ENCODE measurements at places on chromosomes 3 and 15.

GRCh38 chr15:100765467-100766241, 114.0 kb upstream of the ALDH1A3 start:
- DNase-seq: no peak

- DNase-seq: no peak
Observed at GRCh38 chr15:58453931-58454793, 22.4 kb downstream of the LIPC start.

DNA sequence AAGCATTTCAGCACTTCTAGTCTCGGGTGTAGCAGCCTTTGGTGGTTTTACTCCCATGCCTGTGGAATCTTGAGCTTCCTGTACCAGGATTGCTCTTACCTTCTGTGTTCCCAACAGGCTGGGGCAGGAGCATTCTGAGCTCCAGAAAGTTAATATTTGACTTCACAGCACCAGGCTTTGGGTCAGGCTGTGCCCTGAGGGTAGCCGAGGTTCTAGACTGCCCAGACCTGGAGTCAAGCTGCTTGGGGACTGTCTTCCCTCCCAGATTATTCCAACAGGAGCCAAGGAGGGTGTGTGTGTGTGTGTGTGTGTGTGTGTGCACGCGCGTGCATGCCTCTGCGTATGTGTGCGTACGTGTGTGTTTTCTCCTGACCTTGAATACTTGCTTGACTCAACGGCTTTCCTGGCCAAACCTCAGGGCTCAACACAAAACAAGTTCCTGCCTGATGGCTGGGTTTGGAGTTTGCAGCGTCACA, 94.8 kb downstream of the FLNB start:
- DNase-seq: no peak

DNA sequence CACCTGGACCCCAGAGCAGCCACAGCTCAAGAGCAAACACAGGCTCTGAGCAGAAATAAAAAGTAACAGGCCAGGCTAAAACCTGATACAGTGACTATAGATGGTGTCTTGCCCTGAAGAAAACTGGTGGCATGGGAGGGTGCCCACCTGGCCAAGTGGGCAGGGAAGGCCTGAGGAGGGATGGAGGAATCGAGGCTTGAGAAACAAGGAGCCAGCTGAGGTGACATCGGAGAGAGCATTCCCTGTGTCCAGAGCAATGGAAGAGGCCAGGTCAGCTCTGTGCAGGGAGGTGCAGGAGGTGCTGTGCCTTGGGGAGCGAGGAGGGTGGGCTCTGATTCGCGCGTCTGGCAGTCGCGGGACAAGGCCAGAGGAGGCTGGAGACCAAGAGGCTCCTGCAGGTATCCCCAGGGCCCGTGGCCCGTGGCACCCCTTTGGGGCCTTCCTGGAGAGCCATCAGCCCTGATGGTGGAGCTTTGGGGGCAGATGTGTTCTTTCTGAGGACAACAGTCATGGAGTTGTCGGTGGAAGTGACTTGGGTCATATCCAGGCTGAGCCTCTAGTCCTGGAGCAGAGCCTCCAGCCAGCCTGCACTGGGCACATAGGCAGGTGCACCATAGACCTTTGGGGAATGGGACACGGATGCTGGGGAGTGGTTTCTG, 56.1 kb downstream of the PLXNA1 start:
- DNase-seq: no peak

DNA sequence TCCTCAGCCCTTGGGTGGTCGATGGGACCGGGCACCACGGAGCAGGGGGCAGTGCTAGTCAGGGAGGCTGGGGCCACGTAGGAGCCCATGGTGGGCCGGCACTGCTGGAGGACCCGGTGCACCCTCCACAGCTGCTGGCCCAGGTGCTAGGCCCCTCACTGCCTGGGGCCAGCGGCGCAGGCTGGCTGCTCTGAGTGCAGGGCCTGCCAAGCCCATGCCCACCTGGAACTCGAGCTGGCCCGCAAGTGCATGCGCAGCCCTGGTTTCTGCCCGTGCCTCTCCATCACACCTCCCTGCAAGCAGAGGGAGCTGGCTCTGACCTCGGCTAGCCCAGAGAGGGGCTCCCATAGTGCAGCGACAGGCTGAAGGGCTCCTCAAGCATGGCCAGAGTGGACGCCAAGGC, 42.1 kb downstream of the KLHDC8B start:
- DNase-seq: no peak

GRCh38 chr3:186142393-186142932, 33.6 kb upstream of the ETV5 start:
- DNase-seq: no peak

DNA sequence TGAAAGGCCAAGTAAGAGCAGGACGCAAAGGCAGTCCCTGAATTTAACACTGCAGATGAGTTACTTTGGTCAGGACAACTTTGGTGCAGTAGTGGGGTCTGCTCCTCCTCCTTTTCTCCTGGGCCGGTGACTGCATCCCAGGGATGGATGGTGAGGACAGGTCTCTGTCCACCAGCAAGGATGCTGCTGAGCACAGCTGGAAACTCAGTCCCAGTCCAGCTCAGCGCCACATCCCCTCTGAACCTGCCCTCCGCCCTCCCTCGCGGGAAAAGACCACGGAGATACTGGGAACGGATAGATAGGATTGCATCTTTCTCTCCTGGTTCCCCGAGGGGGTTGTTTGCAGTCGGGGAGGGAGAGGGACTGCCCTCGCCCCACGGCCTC, 13.8 kb downstream of the GRAMD2A start:
- DNase-seq: no peak

- no peak for DNase-seq
Observed at GRCh38 chr3:175477651-175478224, 618.6 kb downstream of the NAALADL2 start.

DNA sequence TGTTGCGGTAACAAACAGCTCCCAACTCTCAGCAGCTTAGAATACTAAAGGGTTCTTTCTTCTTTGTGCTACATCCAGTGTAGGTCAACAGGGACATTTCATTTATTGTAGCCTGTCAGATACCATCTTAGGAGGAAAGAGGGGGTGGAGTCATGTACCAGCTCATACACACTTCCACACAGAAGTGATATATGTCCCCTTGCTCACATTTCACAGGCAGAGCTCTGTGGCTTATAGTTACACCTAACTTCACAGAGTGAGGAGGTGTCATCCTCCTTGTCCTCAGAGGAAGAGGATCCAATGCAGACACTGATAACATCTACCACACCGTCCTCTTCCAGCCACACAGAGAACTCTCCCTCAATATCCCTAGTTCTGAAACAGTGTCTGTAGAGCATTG, 247.2 kb downstream of the SLCO3A1 start:
- DNase-seq: no peak

DNA sequence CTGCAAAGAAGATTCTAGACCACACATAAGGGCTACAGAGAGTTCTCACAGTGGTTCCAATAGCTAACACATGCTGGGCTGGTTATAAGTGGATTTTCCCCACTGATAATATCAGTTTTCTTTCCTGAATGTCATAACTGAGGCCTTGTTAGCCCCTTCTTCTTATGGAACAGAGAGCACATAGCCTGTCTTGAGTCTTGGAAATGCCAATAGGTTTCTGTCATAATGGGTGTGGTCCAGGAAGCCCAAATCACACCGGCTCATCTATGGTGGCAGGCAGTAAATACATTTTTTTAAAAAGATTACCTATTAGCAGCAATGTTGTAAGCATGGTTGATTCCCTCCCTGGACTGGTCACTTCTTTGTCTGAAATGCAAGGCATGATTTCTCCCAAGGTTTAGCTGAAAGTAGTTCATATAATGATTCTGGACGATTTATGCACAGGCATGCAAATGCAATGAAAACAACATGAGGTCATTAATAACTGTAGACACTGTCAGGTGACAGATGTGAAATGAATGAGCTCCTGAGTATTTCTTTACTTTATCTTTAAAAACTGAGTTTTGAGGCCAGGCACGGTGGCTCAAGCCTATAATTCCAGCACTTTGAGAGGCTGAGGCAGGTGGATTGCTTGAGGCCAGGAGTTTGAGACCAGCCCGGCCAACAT, 67.2 kb upstream of the ATP2C1 start:
- no peak for DNase-seq

GRCh38 chr3:156230278-156230900, 110.0 kb downstream of the KCNAB1 start:
- DNase-seq: no peak

- DNase-seq: peak; percentile 48
Observed at GRCh38 chr3:30644615-30645014, 38.2 kb downstream of the TGFBR2 start.

GRCh38 chr3:71111784-71112440, 471.6 kb downstream of the FOXP1 start:
- DNase-seq: no peak

- no peak for DNase-seq
Observed at GRCh38 chr15:38187630-38188313, 64.9 kb upstream of the SPRED1 start.

DNA sequence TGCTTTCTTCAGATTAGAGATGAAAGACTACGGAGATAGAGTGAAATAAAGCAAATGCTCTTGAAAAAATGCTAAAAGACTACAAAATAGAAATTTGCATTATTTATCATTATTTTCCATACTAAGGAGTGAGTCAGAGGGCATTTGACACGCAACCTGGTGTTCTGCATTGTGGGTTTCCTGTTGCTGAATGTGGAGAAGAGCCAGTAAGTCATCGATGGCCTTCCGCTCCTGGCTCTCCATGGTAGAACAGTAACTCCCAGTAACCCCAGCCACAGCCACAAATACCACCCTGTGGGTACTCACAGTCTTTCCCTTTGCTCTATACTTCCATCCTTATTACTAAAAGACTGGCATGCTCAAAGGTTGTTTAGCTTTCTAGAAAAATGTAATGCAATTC, 61.5 kb downstream of the CGGBP1 start:
- no peak for DNase-seq

DNA sequence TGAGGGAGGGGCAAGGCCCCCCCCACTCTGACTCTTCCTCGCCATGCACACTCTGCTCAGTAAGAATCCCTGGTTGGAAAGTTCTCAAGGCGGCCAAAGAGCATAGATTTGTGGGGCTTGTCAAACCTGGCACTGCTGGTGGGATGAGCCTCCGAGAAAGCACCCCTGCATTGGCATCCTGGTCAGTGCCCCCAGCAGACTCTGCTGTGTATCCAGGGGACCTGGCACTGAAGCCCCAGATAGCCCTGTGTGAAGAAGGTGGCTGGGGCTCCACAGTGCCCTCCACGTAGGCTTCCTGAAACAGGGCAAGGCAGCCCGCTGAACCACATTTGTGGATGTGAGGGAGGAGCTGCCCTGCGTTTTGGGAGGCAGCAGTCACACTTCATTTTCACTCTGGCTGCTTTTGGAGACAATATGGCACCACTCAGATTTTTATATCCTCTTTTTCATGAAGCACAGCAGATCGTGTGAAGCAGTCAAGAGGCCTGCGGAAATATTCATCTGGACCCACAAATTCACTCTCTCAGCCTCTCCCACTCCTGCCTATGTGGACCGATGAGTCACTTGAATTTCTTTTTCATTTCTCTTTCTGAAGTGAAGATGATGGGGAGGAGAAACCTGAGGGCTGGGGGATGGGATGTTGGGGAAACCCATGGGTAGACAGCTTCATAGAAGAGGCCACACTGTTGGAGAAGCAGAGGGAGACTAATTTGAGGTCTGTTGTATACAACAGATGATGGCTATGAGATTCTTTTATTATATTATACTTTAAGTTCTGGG, 88.7 kb upstream of the BCL6 start:
- no peak for DNase-seq

Measured in activated CD8-positive, alpha-beta memory T cell treated with anti-CD3 and anti-CD28 coated beads for 1 hour (primary cell).